ENCODE measurements at places on chromosomes 2 and 18. TPM values are rescaled to one million over a fixed set of nuclear protein-coding genes. Genes with fewer than 3 reads are reported as not detected.

- H3K4me3 ChIP-seq = no peak overlapping the region
- H3K27me3 ChIP-seq = no peaks in the 10 kb centered on the region
- no peak for DNase-seq
- H3K27ac ChIP-seq = no peak overlapping the region
- no peaks in the 10 kb centered on the region for H3K4me1 ChIP-seq
- no peaks in the 10 kb centered on the region for H3K36me3 ChIP-seq
These were observed 18.8 kb downstream of the CCDC85A start for GRCh38 chr2:56202381-56203121.

The SMPD4 gene
- total RNA-seq = 50.1 TPM

DNA sequence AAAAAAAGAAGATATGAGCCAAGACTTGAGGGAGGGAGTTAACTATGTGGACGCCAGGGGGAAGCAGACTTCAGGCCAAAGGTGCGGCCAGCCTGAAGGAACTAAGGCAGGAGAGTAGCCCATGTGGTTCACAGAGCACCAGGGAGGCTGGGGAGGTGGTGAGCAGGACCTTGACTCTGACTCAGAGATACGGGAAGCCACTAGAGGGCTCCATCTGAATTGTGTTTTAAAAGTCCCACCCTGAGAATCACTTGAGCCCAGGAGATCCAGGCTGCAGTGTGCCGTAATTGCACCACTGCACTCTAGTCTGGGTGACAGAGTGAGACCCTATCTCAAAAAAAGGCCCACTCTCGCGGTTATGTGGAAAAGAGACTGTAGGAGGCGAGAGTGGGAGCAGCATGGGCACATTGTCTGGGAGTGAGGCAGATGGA lies 12.3 kb downstream of the CEP192 start:
- H3K27ac ChIP-seq = no peak overlapping the region
- no peak for DNase-seq
- no peaks in the 10 kb centered on the region for H3K4me1 ChIP-seq
- H3K36me3 ChIP-seq = no peaks in the 10 kb centered on the region
- H3K4me3 ChIP-seq = no peak overlapping the region
- no peaks in the 10 kb centered on the region for H3K27me3 ChIP-seq

GRCh38 chr2:61949714-61950560 lies 44.5 kb downstream of the COMMD1 start:
- H3K4me1 ChIP-seq = no peaks in the 10 kb centered on the region
- H3K36me3 ChIP-seq = no peaks in the 10 kb centered on the region
- H3K27ac ChIP-seq = peak overlapping the region; percentile 85
- peak overlapping the region; percentile 14 for H3K4me3 ChIP-seq
- DNase-seq = peak; percentile 63

DNA sequence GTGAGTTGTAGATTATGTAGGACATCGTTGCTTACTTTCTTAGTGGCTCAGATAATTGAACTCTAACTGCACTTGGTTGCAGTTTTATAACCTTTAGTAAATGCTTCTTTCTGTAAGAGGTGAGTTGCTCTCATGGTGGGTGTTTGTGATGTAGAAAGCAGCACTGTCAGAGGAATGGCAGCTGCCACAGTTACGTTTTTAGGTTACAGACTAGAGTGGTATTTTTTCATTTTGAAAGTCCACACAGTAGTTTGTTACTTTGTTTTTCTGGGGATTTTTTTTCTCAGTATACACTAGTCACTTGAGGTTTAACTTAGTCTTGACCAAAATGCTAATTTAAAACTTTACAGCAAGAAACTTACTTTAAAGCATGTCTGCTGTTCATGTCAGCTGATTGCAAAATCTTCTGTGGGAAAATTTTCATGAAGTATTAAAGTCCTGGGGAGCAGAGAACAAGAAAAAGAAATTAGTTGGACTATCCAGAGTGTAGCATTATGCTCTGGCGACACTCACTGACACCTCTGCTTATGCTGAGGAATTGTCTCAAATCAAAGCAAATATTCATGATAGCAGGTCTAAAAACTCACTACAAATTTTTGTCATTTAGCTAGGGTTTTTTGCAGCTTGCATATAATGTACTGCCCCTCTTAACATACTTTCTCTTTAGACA lies 14.8 kb downstream of the AFTPH start:
- no peaks in the 10 kb centered on the region for H3K36me3 ChIP-seq
- no peak overlapping the region for H3K4me3 ChIP-seq
- DNase-seq = no peak
- no peaks in the 10 kb centered on the region for H3K27me3 ChIP-seq
